Frontal cortex (tissue), 4 donors: ENCODE measurements at places on chromosomes 1 and 21. TPM values are rescaled to one million over a fixed set of nuclear protein-coding genes. Genes with fewer than 3 reads are reported as not detected.

Gene FMO5
- total RNA-seq: 0.41 TPM

DNA sequence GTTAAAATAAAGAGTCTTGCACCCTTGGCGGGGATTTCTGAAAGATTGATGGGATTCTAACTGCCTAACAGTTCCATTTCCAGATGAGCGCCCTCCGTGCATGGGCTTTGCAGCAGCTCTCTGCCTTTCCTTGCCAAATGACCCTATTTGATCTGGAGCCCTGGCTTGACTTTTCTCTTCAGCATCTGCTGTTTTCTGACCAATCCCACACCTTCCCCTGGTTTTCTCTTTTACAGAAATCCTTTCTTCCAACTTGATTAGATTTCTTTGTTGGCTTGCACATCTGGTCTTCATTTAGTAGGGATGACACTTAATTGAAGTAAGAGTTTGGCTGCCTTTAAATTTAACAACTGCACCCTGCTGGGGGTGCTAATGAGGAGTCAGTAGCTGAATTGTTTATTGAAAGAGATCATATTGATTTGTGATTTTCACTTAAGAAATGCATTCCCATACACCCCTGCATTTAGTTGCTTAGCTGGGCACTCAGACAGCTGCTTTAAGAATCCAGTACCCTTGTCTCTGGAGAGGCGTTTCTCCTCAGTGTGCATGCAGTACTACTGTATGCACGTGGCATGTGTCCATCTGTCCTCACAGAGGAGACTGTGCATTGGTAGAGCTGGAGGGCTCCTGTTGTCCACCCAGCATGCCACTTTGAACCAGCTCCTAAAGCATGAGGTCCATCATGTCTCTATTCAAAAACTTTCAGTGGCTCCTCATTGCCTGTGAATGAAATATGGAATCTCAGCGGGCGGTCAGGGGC lies 99.7 kb downstream of the NOS1AP start:
- no peak for DNase-seq

- no peak for DNase-seq
Observed at GRCh38 chr1:206895325-206895724, 1.9 kb upstream of the IL24 start.

- no peak for DNase-seq
Observed at GRCh38 chr1:155128755-155129473, 1.2 kb downstream of the EFNA1 start.

DNA sequence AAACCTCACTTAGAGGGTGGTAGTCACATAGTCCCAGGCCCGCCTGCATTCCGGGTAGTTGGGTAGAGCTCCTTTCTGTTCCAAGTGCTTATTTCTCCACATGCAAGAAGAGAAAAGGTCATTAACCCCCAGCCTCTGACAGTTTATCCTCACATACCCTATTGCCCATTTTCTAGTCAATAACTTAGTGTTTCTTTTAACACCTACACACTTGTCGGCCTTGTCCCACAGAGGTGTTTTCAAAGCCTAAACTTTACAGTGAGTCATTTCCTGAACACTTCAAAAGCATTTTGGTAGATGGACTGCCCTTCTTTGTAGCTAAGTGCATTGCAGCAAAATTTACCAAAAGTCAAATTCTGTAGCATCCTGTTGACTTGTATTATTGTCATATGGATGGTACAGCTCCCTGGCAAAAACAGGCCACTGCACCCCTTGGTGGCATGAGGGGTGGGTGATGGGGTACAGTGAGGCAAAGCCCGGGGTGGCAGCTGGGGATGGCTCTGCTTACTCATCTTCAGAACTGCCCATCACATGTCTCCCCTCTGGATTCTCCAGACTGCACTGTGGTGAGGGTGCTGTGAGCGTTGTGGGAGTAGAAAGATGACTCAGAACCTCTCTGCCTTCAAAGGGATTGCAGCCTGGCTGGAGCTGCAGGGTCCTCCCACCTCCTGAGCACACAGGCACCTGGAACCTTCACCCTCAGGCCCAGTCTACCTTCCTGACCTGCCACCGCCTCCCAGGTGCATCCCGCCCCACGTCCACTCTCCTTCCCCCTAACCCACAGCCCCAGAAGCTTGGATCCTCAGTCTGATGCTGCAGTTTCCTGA lies 45.8 kb upstream of the DMRTB1 start:
- no peak for DNase-seq

GRCh38 chr1:172450524-172450885 lies 6.6 kb upstream of the PIGC start:
- no peak for DNase-seq

Gene C8A
- not detected for total RNA-seq

Gene RBP7
- not detected for total RNA-seq
